ENCODE measurements at places on chromosomes 13 and 19. TPM values are rescaled to one million over a fixed set of nuclear protein-coding genes. Genes with fewer than 3 reads are reported as not detected.

MCEMP1 gene
- total RNA-seq: 0.43 TPM

LYPD3 gene
- total RNA-seq: not detected

CD22 gene
- not detected for total RNA-seq

TJP3 gene
- 31.9 TPM for total RNA-seq

SYNGR4 gene
- total RNA-seq: not detected

CYP2A13 gene
- total RNA-seq: not detected

DLL3 gene
- not detected for total RNA-seq

COL5A3 gene
- 5.8 TPM for total RNA-seq

GRCh38 chr13:79427883-79428282 is 21.8 kb upstream of the RBM26 start:
- no peak for DNase-seq

DNA sequence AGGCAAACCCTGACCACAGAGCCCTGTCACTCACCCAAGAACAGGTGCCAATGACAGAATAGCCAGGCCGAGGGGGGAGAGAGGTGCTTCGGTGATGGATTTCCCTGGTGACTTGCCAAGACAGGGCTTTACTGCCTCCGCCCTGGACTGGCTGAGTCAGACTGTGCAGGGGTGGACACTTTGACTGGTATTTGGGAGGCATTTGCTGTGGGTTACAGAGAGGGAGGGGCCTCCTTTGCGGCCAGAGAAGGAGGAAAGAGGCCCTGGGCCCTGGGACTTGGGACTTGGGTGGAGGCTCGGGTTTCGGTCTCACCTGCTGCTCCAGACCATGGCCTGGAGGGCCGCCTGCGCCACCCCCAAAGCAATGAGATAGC is 4.6 kb upstream of the EPS8L1 start:
- peak; percentile 73 for DNase-seq

DNA sequence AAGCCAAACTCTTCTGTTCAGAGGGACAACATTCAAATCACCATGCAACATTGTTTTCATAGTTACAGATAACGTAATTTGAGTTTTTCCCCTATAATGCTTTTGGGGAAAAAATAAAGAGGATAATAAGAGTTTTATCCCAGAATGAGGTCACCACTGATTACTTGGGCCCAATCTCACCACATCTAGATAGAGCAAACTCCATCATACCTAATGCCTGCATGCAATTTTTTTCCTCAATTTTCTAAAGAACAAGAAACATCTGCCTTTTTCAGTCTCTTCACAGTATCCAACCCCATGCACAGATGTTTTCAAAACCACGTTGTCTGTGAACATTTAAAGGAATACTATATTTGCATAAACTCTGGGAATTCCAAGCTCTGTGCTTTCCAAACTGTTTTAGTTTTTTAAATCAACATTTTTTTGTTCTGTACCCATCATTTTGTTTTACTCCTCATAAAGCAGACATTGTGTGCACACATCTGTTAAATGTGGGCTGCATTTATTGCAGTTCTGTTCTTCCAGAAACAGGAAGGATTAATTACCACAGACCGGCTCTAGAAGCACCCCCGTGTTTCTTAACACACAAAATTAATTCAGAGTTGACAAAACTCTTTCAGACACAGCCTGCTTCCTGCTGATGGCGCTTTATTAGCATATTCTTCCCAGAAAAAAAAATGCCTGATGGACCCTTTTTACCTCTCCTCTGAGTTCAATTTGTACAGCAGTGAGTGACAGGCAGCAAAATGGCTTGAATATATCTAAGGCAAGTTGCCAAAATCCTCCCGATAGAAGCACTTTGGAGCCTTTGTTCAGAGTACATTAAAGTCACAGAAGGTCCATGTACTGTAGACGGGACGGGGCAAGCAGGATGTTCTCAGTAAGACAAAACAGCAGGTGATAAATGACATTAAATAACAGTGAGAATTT is 1171.9 kb downstream of the EFNB2 start:
- no peak for DNase-seq

DNA sequence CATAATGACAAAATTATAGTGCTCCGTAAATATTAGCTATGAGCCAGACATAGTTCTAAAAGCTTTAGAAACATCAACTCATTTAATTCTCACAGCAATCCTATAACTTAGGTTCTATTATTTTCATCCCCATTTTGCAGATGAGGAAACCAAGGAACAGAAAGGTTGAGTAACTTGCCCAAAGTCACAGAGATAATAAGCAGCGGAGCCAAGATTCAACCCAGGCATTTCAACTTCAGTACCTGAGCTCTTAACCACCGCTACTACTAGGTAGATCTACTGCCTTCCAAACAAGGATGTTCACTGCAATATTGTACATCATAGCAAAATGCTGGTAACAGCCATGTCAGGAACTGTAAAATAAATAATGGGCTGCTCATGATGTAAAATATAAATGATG is 39.9 kb downstream of the ELF1 start:
- no peak for DNase-seq

- DNase-seq: no peak
These were observed 602.5 kb upstream of the ARGLU1 start for GRCh38 chr13:107170270-107170931.

- DNase-seq: no peak
These were observed 11.3 kb upstream of the RNASEH2B start for GRCh38 chr13:50898338-50898737.

GRCh38 chr19:49672131-49672919 is 4.7 kb upstream of the PRMT1 start:
- peak; percentile 90 for DNase-seq

DNA sequence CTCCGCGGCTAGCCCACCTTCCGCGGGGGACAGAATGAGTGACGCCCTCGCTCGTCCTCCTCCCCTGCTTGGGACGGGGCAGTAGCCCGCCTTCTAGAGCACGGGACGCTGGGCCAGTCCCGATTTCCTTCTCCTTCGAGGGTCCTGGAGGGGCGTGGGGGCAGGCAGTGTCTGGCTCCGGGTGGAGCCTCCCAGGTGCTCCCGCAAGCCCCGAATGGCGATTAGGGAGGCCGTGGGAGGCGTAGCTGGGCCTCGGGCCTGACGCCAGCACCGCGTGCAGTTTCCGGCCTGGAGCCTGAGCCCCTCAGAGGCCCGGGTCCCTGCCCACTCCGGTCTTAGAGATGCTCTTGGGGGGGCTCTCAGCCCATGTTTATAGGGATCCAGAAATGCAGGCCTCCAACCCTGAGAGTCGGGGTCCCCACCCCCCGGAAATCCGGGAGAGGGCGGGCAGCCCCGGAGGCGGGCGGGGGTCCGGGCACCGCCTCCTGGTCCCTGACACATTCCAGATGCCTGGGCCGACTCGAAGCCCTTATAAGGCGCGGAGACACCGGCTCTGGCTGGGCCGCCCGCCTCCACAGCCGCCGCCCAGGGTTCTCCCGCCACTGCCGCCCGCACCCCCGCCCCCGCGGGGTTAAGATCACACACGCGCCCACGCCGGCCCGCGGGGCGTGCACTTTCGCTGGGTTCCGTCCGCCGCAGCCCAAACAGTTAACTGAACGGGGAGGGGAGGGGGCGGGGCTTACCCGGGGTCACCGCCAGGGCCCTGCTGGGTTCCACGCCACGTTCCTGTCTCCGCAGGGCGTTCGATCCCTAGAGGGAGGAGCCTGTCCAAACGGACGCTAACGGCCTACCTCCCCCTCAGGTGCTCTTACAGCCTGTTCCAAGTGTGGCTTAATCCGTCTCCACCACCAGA is 1.5 kb downstream of the MYADM start:
- peak; percentile 97 for DNase-seq

GRCh38 chr13:84607261-84608013 is 725.2 kb upstream of the SLITRK1 start:
- DNase-seq: no peak

DNA sequence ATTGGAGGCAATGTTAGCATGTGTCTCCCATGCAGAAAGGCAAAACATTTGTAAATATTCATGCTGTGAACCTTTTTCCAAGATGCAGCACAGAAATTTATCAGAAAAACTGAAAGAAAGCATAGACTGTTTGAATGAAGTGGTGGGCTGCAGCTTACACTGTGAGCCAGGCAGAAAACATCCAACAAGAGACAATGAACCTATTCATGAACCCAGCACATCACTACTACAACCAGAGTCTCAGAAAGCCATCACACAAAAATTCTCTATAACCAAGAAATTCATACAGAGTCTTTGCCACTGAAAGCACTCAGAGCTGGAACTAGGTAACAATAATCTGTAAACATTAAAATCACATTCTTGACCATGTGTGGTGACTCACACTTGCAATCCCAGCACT is 448.9 kb downstream of the UQCRFS1 start:
- no peak for DNase-seq

DNA sequence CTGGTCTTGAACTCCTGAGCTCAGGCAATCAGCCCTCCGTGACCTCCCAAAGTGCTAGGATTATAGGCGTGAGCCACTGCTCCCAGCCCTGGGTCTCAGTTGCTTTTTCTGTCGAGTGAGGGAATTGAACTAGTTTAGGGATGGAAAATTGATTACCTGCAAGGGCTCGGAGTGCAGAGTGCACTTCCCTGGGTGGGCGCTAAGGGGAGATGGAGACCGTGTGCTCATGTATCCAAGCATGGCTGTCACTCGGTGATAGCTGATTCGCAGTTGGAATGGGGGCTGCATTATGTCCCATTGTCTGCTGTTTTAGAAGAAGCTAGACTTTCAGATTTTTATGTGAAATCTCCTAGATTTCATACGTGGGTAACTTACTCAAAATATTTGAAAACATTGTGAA is 139.9 kb upstream of the RFC3 start:
- no peak for DNase-seq

DNA sequence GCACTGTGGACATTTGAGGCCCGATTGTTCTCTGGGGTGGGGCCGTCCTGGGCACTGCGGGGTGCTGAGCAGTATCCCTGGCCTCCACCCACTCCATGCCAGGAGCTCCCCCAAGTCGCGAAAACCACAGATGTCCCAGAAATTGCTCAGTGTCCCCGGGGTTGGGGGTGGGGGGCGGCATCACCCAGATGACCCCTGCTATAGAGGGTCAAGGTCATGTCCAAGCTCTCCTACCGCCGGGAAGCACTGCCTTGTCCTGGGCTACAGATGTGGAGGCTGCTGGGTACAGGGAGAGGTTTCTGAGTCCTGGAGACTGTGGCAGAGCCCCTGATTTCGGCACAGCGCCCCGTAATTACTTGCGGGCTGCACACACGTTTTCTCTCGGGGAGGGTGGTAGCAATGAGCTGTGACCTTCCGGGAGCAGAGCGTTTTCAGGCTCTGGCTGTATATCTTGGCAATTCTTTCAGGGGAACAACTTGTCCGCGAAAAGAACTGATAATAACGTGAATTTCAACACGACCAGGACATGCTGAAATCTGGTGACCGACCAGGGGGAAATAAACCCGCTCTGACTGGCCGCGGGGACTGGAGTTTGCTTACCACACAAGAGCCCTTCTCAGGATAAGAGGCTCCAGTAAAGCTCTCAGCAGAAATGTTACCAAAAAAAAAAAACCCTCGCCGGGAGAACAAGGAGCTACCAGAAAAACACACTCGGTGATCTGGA is 68.1 kb downstream of the GNG7 start:
- peak; percentile 81 for DNase-seq

- no peak for DNase-seq
These were observed 39.1 kb downstream of the DOCK9 start for GRCh38 chr13:98938801-98939200.

- no peak for DNase-seq
These were observed 128.3 kb upstream of the SPATA13 start for GRCh38 chr13:24032252-24032651.

DNA sequence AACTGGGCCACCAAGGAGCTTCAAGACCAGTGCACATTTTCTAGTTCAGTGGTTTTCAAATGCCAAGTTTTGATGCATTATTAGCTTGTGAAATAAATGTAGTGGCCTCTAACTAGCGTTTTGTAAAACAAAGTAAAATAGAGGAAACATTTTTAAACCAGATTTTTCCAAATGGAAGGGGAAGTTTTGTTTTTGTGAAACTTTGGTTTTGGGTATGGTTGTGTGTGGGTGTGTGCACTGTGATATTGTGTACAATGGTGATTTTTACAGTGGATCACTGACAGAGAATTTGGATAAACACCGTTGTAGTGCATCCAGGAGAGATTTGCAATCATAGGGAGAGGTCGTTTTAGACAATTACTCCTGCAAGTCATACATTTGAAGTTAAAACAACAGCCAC is 108.9 kb downstream of the SLC7A1 start:
- DNase-seq: no peak

DNA sequence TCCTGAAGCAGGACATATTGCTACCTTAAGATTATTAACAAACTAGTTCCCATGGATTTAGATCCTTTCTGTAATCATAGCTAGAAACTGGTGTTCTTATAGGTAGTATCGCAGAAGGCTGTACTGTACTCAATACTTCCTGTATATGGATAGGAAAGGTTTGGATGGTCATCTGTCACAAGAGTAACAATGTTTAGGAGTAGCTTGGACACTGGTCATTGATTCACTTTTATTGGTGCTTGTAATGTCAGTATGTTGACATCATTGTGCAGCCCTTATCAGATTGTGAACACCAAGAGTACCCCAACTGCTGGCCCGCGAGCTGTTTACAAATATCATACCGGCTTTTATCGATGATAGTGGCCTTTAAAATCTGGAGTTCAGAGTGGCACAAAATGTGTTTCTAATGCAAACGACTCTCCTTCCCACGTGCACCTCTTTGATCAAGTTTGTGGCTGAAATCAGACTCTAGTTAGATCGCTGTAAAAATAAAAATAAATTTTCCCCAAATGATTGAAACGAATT is 605 bp upstream of the CDK8 start:
- no peak for DNase-seq

- DNase-seq: no peak
These were observed 25.7 kb downstream of the COL4A2 start for GRCh38 chr13:110332750-110333149.

DNA sequence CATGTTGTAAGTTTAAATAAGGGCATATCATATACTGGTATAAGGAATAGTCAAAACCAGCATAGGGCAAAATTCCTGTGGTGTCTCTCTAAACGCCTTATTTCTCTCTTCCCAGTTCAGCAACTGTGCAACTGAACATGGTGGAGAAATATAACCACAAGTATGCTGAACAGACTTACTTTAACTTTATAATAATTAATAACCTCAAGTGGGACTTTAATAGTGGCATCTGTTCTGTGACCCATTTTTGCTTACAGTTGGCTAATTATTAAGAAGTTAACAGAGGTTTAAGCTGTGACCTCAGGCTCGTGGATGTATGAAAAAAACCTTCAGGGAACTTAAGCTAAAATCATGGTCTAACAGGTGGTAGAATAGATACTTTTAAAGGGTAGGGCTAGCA is 54.3 kb downstream of the MICU2 start:
- DNase-seq: no peak

- no peak for DNase-seq
These were observed 9.6 kb upstream of the NUMBL start for GRCh38 chr19:40700083-40700482.

Measured in stomach (tissue), 19 donors.